ENCODE measurements at places on chromosomes 12 and 14. TPM values are rescaled to one million over a fixed set of nuclear protein-coding genes. Genes with fewer than 3 reads are reported as not detected.

DNA sequence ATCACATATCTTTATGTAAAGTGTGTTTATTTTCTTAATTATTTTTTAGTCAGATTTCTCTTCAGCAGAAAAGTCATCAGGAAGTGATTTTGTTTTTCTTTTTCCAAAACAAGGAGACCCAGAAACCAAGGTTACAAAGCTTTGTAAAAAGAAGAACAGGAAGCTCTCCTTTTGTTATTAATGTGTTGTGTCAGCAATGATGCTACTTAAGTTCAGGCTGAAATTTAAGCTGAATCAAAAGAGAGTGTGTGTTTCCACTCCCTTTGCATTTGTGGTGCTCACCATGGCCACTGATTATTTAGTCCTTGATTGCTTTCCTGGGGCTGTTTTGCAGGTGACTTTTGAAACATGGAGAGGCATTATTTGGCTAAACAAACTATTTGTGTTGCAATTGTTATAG lies 155.3 kb upstream of the ATP2B1 start:
- DNase-seq = no peak

DNA sequence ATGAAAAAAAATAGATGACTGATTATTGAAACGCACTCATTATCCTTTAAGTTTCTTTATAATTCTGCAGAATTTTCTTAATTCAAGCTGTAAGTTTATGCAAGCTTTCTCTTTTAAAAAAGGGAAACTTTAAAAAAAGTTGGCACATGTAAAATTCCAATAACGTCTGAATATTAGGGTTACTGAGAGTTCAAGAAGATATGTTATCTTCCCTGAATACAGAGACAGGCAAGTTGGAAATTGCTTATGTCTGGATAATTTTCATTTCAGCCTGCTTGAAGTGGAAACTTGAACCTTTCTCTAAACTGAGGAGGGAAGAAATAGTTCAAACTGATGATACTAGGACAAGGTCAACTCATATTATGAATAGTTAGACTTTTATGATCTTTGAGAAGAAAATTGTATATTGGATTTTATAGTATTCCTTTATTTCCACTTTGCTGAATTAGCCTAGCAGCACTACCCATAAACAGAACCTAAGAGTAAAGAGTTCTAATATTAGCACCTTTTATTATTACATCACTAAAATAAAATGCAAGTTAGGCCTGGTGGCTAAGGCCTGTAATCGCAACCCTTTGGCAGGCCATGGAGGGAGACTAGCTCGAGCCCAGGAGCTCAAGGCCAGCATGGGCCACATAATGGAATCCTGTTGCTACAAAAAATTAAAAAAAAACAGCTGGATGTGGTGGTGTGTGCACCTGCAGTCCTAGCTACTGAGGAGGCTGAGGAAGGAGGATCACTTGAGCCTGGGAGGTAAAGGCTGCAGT lies 288.0 kb downstream of the TRHDE start:
- DNase-seq = no peak

DNA sequence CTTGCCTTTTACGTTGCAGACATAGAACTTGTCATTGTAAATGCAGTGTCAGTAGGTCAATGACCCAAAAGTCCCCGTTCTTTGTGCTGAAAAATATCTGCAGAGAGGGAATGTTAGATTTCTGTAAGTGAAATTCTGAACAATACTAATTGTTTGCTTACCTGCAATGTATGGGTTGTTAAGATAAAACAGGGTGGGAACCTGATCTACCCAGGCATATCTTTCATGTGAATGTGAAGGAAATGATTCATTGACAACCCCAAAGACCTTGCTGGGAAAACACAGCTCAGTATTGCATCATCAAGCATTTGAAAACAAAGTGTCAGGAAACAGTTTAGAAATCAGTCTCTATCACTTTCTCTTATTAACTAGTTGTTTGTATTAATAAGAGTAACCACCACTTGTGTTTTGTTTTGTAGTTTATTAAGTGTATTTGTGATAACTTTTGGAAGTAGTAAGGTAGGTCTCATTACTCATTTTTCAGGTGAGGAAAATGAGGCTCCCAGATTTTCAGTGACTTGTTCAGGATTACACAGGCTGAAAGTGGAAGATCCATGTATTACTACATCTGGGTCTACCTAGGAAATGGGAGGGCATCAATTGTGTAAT lies 57.9 kb upstream of the SLC38A2 start:
- DNase-seq = no peak

DNA sequence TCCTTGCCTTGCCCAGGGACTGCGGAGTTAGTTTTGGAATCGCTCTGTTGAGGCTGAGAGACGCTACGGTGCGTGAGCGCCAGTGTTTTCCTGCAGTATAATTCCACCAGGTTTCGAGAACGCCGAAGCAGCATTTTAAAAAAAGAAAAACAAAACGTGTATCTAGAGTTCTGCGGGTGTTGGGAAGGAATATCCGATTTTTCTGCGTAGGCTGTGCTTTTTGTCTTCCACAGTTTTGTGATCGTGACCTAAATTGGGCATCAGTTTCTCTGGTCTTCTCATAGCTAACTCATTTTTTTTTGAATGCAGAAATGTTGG lies 778 bp downstream of the DNM1L start:
- no peak for DNase-seq

DNA sequence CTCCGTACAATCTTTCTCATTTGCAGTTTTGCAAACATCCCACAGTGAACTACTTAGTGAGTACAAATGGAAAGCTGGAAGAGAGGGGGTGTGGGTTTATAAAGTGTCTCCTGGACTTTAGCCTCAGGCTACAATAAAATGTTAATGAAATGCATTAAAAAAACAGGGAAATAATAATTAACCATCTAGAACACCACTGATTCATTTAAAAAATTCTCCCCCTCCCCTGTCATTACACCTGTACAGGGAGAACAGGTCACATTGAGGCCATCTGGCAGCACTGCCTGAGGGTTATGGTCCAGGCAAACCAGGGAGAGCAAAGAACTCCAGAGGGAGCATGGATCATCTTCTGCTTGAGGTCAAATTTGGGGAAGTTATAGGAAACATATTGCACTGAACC lies 96.3 kb downstream of the TSPAN8 start:
- DNase-seq = no peak

Gene CLEC6A
- not detected for total RNA-seq

DNA sequence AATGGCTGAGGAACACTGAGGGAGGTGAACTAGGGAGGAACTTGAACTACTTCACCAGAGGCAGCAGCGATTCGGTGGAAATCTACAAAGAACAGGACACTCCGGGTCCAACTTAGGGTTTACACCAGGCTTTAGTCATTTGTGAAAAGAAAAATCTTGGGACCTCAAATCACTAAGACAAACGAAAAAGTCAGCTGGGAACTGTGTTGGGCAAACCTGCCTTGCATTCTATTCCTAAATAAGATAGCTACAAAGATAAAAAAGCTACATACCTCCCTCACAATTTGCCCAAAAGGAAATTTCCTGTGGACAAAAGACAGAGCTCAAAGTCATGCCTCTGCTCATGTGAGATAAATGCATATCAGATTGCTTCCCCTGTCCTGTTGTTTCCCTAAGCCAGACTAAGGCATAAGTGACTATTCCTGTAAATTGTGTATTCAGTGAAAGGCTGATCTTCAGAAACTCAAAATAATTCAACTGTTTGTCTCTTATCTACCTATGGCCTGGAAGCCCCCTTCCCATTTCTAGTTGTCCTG lies 106.6 kb downstream of the APAF1 start:
- DNase-seq = no peak
